ENCODE measurements at places on chromosomes 7 and 10.

DNA sequence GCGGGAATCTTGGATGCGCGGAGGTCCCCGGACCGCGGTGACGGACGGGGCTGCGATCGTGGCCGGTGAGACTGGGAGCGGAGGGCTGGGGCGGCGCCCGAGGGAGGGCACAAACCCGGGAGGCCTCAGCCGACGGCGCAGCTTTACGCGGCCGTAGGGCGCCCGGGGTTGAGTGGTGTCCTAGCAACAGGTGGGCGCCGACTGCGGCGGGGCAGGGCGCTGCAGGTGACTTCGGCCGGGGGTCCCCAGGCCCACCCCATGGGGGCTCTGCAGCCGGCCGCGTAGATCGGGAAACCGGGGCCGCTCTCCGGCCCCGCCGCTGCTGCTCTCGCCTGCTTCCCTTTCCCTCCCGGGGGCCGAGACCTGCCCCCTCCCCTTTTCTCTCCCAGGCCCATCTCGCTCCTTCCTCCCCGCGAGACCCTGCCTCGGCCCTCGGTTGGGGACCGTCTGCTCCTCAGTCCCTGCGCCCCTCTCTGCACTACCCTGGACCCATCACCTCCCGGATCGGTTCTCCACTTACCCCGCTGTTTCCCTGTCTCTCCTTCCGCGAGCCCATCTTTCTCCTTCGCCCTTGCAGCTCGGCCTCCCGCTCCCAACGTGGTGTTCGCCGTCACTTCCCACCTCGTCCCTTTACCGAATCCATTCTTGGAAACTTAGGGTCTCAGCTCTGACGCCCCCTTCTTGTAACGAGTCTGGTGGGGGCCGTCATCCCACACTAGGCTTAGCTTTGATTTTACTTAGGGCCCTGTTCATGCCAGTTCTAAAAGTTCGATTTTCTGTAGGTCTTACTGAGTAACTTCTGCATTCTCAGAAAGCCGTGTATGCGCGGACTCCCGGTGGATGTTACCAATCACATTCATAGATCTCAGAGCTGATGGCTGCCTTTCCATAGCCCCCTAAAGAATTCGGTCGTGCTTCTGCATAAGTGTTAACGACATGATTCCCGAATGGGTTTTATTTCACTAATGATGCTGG lies 18.5 kb upstream of the ACBD5 start:
- DNase-seq, result no peak

- DNase-seq, result no peak
Observed at GRCh38 chr7:142880876-142881505, 4.6 kb downstream of the TRPV6 start.

GRCh38 chr10:28177944-28178637 lies 124.8 kb downstream of the MPP7 start:
- DNase-seq, result no peak

DNA sequence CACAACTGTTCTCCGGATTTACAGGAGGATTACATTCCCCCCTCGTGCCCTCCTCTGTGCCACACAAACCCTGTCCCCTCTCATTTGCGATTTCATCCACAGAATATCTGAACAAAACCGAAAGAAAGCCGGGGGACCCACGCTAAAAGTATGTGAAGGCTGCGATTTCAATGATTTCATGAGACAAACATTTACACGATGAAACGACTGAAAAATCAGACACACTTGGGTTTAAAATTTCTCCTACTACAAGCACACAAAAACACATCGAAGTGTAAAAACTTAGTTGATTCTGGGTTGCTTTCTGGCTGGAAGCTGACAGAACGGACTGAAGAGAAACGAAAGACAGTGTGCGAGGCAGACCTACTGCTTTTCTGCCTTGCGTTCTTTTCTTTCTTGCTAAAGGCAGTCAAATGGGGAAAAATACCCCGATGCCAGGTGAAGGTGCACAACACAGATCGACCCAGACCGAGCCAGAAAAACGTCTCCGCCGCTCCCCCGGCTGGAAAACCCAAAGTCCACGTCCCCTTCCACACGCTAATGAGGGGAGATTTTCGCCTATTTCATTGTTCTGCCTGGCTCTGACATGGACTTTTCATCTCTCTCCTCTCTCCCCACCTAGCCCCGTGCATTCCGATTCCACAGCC lies 1.2 kb downstream of the HIPK2 start:
- DNase-seq, result no peak

DNA sequence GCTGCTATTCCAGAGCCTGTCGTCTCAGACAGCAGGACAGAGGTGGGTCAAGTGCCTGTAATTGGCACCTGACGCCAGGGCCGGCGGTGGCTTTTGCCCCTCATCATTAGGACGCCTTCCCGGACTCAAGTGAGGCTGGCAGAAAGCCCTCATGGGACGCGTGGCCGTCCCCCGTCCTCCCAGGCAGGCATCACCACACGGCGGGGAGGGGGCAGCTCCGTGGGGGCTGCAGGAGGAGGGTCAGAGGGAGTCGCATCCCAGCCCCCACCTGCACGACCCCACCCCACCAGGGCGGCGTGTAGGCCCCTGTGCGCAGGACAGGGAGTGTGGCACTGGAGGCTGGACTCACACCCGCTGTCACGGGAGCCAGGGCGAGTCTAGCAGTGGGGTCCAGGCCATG lies 16.3 kb downstream of the CFAP46 start:
- DNase-seq, result no peak

- no peak for DNase-seq
Observed at GRCh38 chr7:33130184-33130583, 820 bp downstream of the BBS9 start.

- DNase-seq, result no peak
Observed at GRCh38 chr7:95056107-95056739, 148.8 kb downstream of the PPP1R9A start.

DNA sequence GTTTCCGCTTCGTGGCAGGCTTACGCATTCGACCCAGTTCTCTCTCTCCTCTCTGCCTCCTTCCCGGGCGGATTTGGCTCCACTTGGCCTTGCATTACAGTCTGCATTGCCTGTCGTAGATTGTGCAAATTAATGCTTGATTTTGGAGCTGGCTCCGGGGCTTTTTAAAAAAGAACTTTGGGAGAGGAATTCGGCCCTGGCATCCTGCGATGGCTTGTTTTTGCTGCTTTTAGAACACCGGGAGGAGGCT lies 767 bp downstream of the EIF4EBP2 start:
- no peak for DNase-seq

DNA sequence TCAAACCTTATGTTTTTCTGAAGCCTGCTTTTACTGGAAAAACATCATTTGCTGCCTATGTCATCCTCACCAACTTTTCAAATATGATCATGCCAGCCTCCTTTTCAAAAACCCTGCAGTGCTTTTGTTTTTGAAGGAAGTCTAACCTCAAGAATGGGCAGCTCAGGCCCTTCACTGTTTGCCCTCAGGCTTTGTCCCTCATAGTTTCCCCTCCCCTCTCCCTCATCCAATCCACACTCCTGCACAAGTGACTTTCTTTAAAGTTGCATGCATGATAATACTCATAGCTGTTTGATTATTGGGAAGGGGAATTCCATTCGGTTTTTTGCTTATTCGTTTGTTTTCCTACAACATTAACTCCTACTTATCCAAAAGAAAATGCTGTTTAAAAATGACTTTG lies 219.4 kb downstream of the SEMA3E start:
- no peak for DNase-seq

DNA sequence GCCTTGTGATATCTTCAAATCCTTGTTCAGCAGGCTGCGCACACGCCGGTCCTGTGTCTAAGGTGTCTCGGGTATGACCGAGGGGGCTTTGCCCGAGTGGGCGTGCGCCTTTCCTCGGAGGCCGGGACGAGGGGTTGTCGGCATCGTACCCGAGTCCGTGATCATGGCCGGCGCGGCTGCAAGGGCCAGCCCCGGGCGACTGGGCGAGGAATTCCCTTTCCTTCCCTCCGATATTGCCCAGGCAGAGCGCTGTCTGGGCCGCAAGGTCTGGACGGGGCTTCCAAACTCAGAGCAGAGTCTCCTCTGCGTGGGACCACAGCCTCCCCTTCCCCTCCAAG lies 59.7 kb downstream of the ZNF467 start:
- DNase-seq, result no peak

- no peak for DNase-seq
Observed at GRCh38 chr10:130812381-130813148, 499.0 kb downstream of the TCERG1L start.

- peak; percentile 33 for DNase-seq
Observed at GRCh38 chr10:49592726-49593563, 17.2 kb upstream of the SLC18A3 start.

DNA sequence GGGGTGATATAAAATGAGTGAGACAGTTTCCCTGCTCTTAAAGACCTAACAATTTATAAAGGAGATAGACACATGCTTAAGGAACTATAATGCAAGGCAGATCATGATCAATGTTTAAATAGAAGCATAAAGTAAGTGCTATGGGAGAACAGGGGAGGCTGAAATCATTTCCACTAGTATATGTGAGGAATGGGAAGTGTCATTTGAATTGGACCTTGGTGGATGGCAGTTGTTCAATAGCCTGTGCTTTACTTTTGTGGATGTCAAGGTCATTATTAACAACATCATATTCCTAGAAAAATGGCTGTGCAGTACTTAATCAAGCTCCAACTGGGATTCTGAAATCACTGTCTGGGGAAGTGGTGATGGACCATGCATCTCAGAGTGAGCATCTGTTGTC lies 14.7 kb downstream of the NPY start:
- DNase-seq, result no peak

DNA sequence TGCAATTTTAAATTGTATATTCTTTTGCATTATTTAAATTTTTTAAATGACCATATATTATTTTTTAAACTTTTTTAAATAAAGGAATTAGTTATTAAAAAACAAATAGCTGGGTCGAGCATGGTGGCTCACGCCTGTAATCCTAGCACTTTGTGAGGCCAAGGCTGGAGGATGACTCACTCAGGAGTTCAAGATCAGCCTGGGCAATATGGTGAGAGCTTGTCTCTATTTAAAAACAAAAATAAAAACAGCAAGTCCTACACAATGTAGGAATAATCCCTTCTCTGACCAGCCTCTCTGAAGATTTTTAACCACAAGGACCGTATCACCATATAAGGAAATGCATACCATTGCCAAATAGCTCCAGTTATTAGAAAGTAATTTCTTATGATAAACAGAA lies 19.6 kb downstream of the NOC3L start:
- no peak for DNase-seq

- DNase-seq, result no peak
Observed at GRCh38 chr7:95772771-95773581, 622 bp downstream of the DYNC1I1 start.

GRCh38 chr7:138889582-138890498 lies 91.3 kb downstream of the KIAA1549 start:
- no peak for DNase-seq

DNA sequence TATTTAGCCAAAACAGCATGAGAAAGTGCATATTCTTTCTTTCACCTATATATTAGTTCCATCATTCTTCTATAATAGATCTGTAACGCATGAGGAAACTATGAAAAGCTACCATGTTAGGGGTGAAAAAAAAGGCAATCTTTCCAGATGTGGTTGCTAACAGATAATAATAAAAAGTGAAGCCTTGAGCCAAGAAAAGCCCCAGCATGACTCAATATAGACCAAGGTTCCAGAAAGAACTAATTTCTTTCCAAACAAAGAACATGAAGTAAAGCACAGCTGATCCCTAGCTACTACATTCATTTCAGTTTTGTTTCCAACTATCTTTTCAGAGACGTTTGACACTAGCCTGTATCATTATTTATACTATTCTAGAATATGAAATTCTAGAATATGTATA lies 16.4 kb downstream of the ARL4A start:
- no peak for DNase-seq

- DNase-seq, result no peak
Observed at GRCh38 chr7:141072548-141073172, 1.2 kb upstream of the TMEM178B start.

GRCh38 chr10:59674215-59674836 lies 35.3 kb downstream of the SLC16A9 start:
- no peak for DNase-seq

DNA sequence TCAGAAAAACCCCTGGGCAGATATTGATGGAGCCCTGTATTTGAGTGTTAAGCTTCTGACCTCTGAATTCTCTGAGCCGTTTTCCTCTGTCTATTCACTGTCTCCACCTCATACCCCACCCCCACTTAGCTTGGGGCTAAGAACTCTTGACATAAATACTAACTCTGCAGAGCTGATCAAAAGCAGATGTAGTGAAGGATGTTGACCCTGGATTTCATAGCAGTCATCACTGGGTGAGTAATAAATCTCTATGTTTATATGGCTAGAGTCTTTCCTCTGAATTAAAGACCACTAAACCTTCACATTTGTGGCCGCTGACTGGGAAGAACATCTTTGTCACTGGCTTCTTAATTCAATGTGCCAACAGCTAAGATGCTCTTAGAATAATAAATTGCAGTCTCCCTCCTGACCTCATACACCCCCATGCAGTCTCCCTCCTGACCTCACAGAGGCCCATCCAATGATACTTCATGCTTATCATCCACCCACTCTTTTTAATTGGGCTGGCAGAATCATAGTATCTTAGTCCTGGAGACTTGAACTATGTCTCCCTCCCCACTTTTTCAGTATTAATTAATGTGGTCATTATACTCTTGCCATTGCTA lies 78.0 kb upstream of the MACROH2A2 start:
- DNase-seq, result no peak

DNA sequence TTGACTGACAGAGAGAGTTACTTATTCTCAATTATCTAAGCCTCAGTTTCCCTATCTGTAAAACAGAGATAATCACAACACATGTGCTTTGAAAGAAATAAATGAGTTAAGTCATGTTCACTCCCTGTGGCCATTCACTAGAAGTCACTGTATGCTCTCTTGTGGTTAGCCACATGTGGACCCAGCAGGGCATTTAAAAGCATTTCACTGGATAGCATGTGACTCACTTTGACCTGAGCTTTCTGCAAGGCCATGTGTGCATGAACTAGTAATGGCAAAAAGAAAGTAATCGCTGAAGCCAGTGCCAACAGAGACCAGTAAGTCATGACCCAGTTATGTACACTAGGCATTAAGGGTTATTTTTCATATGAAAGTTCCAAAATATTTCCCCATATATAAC lies 557.0 kb upstream of the IGFBP3 start:
- DNase-seq, result no peak

GRCh38 chr10:73788864-73789658 lies 3.7 kb downstream of the ZSWIM8 start:
- DNase-seq, result no peak
